ENCODE measurements at places on chromosomes 1 and 21.

- DNase-seq, result no peak
Measured at GRCh38 chr1:204053893-204054292, 19.0 kb upstream of the SOX13 start.

DNA sequence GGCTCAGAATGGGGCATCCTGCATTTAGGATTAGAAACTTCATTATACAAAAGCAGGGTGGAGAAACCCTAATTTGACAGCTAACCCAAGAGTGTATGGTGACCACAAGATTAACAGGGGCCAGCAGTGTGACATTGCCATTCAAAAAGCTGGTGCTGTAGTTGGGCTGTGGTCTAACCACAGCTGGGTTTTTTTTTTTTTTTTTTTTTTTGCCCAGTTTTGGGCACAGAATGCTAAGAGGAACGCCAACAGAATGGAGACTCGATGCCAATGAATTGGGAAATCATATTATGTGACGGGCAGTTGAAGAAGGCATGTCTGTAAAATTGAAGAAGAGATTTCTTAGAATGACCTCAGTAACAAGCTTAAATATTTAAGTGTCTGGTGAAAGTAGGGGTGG is 58.4 kb downstream of the NFIA start:
- DNase-seq, result no peak

DNA sequence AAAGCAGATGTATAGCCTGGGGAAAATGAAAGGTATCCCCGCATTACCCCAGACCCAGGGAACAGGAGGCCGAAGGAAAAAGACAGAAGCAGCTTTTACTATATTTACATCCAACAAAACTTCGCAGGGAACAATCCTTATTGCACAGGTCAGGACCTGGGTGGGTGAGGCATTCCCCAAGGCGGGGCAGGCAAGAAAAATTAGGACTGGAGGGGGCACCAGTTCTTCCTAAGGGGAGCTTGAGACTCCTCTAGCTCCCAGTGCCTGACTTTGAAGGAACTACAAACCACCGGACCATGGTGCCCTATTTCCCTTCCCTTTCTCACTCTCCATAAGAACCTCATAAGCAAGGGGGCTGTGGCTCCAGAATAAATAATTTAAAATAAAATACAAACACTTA is 6.7 kb upstream of the GATAD2B start:
- DNase-seq, result no peak

GRCh38 chr1:25247829-25248754 is 838 bp upstream of the RSRP1 start:
- DNase-seq, result no peak

- DNase-seq, result peak; percentile 31
Measured at GRCh38 chr1:76501136-76501535, 366.1 kb upstream of the ST6GALNAC5 start.

DNA sequence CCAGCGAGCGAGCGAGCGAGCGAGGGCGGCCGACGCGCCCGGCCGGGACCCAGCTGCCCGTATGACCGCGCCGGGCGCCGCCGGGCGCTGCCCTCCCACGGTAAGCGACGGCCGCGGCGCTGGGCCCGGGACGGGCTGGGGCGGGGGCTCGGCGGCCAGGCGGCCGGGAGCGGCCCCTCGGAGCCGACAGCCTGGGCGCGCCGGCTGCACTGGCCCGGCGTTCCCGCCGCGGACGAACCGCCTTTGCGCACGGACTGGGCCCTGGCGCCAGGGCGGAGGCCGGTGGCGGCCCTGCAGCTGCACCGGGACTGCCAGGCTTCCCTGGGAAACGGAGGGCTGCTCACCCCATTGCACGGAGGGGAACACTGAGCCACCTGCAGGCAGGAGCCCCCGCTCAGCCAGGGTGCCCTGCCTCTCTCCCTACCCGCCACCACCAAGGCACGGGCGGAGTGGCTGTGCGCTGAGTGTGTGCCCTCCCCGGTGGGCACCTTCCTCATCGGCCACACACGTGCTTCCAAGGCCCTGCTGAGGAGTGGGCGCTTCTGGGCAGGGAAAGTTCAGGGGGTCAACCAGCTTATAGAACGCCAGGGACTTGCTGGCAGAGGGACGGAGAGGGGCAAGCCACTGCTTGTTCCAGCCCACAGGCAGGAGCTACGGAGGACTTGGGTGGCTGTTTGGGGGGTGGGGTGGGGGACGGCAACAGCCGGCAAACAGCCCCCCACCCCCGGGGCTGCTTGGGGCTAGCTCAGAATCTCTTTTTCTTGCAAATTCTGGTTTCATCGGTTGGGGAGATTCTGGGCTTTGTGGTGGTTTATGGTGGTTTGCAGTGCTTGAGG is 532 bp downstream of the CSF1 start:
- DNase-seq, result no peak

DNA sequence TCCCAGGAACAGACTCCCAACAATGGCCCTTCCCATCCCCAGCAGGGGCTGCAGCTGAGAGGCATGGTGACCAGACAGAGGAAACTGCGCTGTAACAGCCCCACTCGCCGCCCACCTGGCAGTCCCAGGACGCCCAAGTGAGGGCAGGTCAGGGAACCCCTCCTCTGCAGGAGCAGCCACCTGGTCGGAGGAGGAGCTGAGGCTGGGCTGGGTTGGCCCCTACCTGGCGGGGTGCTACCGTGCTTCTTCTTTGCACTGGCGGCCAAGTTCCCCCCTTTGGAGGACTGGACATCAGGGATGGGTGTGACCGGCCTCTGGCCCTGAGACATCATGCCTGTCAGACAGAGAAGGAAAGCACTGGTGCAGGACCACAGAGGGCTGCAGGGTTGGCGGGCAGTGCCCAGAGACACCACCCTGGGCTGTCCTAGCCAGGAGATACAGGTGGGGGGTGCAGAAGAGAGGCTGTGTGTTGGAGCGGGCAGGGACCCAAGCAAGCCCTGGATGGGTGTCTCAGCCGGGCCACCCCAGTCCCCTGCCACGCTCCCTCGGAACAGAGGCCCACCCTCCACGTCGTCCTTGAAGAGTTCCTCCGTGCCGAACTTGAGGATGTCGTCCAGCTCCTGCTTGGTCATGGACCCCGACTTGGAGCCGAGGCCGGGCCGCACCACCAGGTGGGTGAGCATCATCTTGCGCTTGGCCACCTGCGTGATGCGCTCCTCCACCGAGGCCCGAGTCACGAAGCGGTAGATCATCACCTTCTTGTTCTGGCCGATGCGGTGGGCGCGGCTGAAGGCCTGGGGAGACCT is 51.6 kb downstream of the CHD5 start:
- no peak for DNase-seq

GRCh38 chr1:116161877-116162390 is 50.7 kb downstream of the MAB21L3 start:
- DNase-seq, result no peak

- DNase-seq, result no peak
Measured at GRCh38 chr1:63937461-63938022, 163.7 kb downstream of the ROR1 start.

GRCh38 chr1:113849072-113849471 is 22.4 kb downstream of the PTPN22 start:
- DNase-seq, result peak; percentile 91

DNA sequence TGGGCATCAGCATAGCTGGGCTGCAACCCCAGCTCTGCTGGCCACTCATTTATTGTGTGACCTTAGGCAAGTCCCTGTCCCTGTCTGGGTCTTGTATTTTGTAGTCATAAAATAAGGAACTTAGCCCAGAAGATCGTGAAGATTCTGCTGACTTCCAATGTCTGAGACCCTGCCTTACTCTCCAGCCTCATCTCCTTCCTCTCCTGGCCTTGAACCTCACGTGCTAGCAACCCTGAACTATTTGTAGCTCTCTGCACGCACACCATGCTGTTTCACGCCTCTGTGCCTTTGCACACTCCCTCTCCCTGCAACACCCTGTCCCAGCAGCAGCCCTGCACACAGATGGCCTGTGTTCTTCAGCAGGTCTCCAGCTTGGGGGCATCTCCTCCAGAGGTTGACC is 121.1 kb downstream of the LACTBL1 start:
- no peak for DNase-seq

- DNase-seq, result no peak
Measured at GRCh38 chr21:43364851-43365424, 62.0 kb downstream of the SIK1 start.

DNA sequence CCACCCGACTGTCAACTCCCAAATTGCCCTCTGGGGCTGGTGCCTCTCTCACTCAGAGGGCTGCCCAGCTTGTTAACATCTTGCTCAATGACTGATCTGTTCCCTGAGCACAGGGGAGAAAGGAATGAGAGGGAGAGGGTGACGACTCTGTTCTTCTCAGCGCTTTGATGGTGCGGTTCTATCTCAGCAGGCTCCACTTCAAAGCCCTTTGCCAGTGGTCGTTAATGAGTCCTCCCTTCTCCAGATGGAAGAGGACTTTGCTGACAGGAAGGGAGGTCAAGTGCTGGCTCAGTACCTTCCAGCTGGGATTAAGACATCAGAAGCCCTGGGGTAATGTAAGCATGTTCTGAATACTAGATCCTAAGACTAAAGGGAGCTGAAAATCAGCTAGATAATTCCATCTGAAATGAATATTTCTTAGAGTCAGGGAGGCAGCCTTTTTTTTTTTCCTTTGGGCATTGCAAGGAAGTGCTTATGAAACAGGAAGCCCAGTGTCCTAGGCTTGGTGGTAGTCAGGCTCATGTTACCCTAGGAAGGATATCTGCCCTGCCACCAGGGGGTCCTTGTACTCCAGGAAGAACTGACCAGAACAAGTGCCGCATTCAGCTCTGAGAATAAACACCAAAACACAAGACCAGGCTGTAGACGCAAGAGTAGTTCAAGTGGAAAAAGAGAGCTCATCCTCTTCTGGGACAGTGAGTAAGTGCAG is 4.7 kb downstream of the FMOD start:
- DNase-seq, result no peak

- no peak for DNase-seq
Measured at GRCh38 chr1:223621312-223621734, 44.2 kb downstream of the CAPN8 start.

- peak; percentile 89 for DNase-seq
Measured at GRCh38 chr1:180157108-180157507, 2.4 kb downstream of the QSOX1 start.

GRCh38 chr1:18814425-18814824 is 45.0 kb downstream of the TAS1R2 start:
- DNase-seq, result no peak

- no peak for DNase-seq
Measured at GRCh38 chr1:233512538-233512937, 101.4 kb upstream of the KCNK1 start.

- no peak for DNase-seq
Measured at GRCh38 chr1:179848233-179848632, 29.4 kb downstream of the TOR1AIP2 start.

- no peak for DNase-seq
Measured at GRCh38 chr1:230548357-230548756, 93.9 kb upstream of the COG2 start.

GRCh38 chr1:200960236-200960947 is 63.1 kb downstream of the KIF21B start:
- no peak for DNase-seq

DNA sequence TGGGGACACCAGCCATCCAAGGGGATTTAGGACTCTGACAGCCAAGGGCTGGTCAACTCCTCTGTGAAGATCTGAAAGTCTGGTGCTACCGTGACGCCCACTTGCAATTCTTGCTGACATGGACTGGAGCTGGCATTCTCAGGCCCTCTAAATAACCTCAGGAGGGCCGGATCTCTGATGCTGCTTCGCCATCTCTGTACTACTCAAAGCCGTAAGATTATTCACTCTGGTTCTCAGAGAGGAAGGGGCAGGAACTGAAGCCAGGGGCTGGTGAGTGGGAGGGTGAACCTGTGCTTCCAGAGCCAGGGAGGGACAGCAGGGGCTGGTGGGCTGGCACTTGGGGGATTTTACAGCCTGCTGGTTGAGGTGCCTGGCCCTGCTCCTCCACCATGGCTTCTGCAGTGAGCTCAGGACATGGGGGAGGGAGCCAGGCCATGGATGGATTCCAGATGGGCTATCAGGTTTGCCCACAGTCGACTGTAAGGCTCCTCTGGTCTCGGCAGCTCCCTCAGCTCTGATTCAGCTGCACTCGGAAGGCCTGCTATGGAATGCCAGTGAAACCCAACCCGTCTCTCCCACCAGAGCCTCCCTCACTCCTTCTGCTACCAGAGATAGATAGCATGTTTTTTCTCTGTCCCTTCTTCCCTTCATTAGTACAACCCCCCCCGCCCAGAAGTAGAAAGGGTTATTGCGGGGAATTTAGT is 84.5 kb downstream of the PLXNA2 start:
- DNase-seq, result peak; percentile 99

DNA sequence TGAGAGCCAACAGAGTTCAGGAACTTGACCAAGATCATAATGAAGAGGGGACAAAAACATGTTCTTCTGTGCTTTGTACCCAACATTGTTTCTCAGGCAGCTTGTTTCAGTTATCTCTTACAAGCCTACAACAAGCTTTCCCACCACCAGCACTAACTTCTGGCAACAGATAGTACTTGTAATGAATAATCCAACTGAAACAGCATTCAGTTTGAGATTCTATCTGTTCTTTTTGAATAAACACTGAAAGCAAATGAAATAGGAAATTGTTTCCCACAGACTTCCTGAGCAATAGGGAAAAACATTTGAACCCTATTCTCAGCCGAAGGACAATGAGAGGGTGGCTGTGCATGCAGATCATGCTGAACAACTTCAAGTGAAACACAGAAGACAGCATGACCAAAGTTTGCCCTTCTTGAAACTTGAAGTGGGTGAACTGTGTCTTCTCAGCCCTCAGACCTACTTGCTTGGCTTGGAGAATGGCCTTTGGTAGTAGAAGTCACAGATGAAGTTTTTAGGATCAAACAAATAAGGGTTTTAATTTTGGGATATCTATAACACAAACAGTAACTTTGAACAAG is 11.2 kb upstream of the HOOK1 start:
- DNase-seq, result no peak

- no peak for DNase-seq
Measured at GRCh38 chr1:109156916-109157385, 43.0 kb downstream of the ELAPOR1 start.

DNA sequence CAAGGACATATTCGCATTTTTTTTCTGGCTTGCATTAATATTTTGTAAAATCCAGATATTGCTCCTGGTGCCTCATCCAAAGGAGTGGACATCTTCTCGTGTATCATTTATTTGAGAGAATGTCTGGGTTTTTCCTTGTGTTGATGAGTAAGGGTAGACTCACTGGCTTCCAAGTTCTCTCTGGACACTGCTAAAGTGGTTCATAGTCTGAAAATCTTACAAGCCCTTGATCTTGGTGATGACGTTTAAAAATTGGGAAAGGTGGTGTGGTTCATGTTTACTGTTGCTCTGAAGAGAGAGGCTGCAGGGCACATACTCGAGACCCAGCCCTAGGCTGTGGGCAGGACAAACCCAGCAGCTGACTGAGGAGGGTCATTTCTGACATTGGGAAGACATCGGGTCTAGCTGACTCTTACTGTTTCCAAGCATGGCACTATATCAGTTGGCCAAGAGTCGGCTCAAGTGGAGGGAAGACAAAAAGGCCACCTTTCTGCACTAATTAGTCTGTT is 296.2 kb downstream of the LMX1A start:
- no peak for DNase-seq

GRCh38 chr1:52157582-52157981 is 15.7 kb downstream of the ZFYVE9 start:
- DNase-seq, result peak; percentile 20

DNA sequence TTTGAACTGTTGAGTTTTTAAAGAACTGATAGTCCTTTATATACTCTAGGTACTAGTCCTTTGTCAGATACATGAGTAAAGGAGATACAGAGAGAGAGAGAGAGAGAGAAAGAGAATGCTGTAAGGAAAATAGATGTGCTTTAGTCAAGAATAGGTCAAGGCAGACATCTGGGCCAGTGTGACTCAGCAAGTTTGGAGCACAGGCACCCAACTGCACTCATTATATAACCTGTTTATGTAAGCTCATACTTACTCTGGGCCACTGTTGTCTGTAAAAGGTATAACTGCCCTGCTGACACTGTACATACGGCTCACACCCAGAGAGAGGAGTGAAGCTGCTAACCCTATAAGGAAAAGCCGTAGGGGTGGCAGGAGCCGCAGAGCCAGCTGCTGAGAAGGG is 32.2 kb upstream of the AKT3 start:
- DNase-seq, result peak; percentile 35
